ENCODE measurements at places on chromosomes 11 and 22.

DNA sequence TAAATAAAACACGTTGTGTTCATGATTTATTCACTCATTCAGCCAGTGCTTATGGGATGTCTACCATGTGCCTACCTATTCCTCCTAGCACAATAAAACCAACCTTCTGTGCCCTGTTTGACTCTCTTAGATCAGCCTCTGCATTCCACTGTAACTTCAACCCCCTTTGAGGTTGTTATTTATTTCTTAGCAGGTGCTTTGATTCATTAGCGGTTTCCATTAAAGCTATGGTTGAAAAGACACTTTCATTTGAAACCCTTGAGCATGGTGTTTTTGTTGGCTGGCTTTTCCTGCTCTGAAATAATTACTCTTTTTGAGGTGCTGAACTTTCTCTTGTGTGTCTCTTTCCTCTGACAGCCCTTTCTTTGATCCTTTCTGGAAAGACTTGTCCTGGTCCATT lies 570.6 kb upstream of the LARGE1 start:
- no peak for DNase-seq

- DNase-seq: no peak
Measured at GRCh38 chr11:68106165-68106940, 14.8 kb downstream of the CHKA start.

- peak; percentile 6 for DNase-seq
Measured at GRCh38 chr11:126465573-126466188, 110.2 kb downstream of the ST3GAL4 start.

DNA sequence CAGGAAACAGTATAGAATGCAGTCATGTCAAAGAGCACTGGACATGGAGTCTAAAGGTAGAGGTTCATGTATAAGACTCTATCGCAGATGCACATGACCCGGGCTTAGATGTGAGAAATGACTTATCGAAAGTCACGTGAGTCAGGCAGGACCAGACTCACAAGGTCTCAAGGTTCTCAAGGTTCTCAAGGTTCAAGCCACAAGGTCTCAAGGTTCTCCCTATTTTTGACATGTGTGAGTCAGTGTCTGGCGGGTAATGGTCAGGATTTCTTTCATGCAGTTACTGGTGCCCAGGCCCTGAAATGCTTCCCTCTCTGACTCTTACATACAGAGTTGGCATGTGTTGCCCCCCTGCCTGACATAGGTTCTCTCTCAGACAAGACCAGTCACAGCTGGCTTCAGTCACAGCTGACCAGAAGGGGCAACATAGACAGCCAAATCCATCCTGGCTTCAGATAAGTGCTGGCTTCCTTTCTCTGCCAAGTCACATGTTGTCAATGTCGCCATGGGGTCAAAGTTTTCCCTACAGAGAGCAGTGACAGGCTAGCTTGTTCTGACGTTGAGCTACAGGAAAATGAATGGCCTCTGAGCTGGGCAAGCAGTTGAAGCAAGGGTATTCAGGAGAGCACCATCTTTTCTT lies 10.1 kb downstream of the CSRP3 start:
- DNase-seq: no peak

GRCh38 chr11:64034411-64034811 lies 1.3 kb upstream of the FLRT1 start:
- DNase-seq: no peak

GRCh38 chr22:44161673-44162072 lies 19.1 kb upstream of the PARVG start:
- no peak for DNase-seq

Data from NCI-H1694 (cell line).